Activated CD4-positive, alpha-beta T cell treated with anti-CD3 and anti-CD28 coated beads for 36 hours (primary cell): ENCODE measurements at places on chromosomes 3 and 15. TPM values are rescaled to one million over a fixed set of nuclear protein-coding genes. Genes with fewer than 3 reads are reported as not detected.

A4GNT gene
- total RNA-seq: not detected

HRG gene
- not detected for total RNA-seq

GPR149 gene
- total RNA-seq: not detected

ACTC1 gene
- not detected for total RNA-seq

IMPG2 gene
- total RNA-seq: 0.14 TPM

CHST13 gene
- total RNA-seq: not detected

KNG1 gene
- not detected for total RNA-seq

CKMT1B gene
- 0.25 TPM for total RNA-seq

PTPRG gene
- total RNA-seq: 0.32 TPM

DYNC1LI1 gene
- 31.8 TPM for total RNA-seq

PPP1R14D gene
- total RNA-seq: not detected

BCL2A1 gene
- 82.2 TPM for total RNA-seq

KLHL40 gene
- total RNA-seq: not detected

RFT1 gene
- 49.0 TPM for total RNA-seq

APOD gene
- total RNA-seq: not detected

ATP13A5 gene
- not detected for total RNA-seq

GPR156 gene
- 0.11 TPM for total RNA-seq

CFAP161 gene
- total RNA-seq: not detected

ZKSCAN7 gene
- total RNA-seq: 2.0 TPM

PLD1 gene
- total RNA-seq: 1.2 TPM

AADACL2 gene
- not detected for total RNA-seq

CELSR3 gene
- 7.9 TPM for total RNA-seq

CHRNA3 gene
- not detected for total RNA-seq

STAG1 gene
- 36.0 TPM for total RNA-seq

PCOLCE2 gene
- total RNA-seq: 0.39 TPM

SEMA7A gene
- 57.7 TPM for total RNA-seq

MME gene
- total RNA-seq: not detected

SENP8 gene
- total RNA-seq: 3.4 TPM

UBAP1L gene
- total RNA-seq: 3.2 TPM

TASOR gene
- total RNA-seq: 65.6 TPM

ABI3BP gene
- total RNA-seq: not detected

FANCD2OS gene
- not detected for total RNA-seq

NEDD4 gene
- total RNA-seq: 23.3 TPM

LRRC28 gene
- total RNA-seq: 18.2 TPM

GHRL gene
- total RNA-seq: 0.30 TPM

CFAP100 gene
- total RNA-seq: not detected

CPEB1 gene
- 0.18 TPM for total RNA-seq

COL6A5 gene
- total RNA-seq: not detected

CBLB gene
- 163 TPM for total RNA-seq

IL17RB gene
- 0.69 TPM for total RNA-seq

CTDSPL gene
- total RNA-seq: 3.9 TPM

CIDEC gene
- not detected for total RNA-seq

LIPH gene
- not detected for total RNA-seq

PLSCR5 gene
- total RNA-seq: not detected

VEPH1 gene
- not detected for total RNA-seq

TGM5 gene
- not detected for total RNA-seq

SERPINI2 gene
- not detected for total RNA-seq

TTLL13 gene
- 0.39 TPM for total RNA-seq

INO80 gene
- 25.1 TPM for total RNA-seq

LRRC34 gene
- total RNA-seq: 3.8 TPM

STOML1 gene
- total RNA-seq: 7.1 TPM

AMOTL2 gene
- total RNA-seq: 0.42 TPM

PARP9 gene
- total RNA-seq: 46.0 TPM

BFSP2 gene
- 0.21 TPM for total RNA-seq
